ENCODE measurements at places on chromosomes 7 and 10.

DNA sequence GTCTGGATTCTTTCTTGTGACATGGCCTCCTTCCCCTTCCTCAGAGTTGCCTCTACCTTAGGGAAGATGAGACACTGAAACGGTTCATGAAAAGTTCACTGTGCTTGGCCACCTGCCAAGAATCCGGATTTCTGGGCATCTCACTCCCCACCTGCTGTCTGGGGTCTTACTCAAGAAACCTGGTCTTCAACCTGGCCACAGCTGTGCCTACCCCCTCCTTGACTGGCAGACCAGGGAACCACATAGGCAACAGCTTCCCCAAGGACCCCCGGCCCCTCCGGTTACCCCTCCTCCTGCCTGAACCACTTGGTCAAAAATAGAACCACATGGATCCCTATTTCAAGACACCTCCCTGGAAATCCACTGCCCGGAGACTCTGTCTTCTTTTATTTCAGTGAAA, 58.7 kb upstream of the NANOS1 start:
- DNase-seq = no peak

- DNase-seq = no peak
Observed at GRCh38 chr10:97071496-97071895, 114.3 kb downstream of the SLIT1 start.

GRCh38 chr7:45021604-45022296, 21.7 kb downstream of the CCM2 start:
- peak; percentile 45 for DNase-seq

DNA sequence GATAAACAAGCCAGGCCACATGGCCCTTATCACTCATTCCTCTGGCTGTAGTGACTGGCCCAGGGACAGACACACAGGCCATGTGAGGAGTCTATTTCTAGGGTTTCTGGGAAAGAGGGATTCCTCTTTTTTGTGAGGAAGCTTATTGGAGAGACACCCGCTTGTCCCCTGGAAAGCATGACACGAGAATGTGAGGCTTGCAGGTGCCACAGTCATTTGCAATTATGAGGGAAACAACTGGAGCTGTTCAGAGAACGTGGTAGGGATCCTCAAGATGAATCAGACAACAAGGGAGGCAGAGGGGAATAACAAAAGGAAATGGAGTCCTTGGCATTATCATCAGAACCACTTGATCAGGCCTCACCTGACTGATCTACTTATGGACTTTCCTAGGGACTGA, 64.5 kb downstream of the ADCYAP1R1 start:
- DNase-seq = no peak

DNA sequence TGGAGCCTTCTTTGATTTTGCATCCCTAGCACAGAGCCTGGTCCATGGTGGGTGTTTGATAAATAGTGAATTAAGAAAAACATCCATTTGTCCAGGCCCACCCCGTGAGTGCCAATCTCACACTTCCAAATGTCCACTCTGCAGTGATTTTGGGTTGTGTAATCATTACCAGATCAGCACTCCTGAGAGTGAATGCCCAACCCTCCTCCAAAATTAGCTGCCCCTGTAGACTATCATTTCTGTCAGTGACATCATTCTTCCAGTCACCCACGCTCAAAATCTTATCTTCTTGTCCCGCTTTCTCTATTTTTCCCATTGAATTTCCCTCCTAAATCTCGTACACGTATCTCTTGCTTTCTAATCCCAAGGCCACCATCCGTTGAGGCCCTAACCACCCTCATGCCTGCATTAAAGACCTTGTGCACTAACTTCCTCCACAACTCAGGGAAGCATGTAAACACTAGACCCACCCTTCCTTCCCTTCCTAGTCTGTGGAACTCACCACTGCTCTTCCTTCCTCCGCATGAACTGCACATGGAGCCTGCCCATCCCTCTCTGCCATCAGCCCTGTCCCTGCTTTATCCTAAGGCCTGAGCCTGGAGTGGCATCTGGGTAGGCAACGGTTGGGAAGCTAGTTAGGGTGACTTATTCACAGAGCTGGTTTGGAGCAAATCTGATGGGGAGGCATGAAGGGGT, 32.8 kb downstream of the PIK3AP1 start:
- no peak for DNase-seq

- no peak for DNase-seq
Observed at GRCh38 chr10:95329296-95329695, 38.5 kb upstream of the PDLIM1 start.

DNA sequence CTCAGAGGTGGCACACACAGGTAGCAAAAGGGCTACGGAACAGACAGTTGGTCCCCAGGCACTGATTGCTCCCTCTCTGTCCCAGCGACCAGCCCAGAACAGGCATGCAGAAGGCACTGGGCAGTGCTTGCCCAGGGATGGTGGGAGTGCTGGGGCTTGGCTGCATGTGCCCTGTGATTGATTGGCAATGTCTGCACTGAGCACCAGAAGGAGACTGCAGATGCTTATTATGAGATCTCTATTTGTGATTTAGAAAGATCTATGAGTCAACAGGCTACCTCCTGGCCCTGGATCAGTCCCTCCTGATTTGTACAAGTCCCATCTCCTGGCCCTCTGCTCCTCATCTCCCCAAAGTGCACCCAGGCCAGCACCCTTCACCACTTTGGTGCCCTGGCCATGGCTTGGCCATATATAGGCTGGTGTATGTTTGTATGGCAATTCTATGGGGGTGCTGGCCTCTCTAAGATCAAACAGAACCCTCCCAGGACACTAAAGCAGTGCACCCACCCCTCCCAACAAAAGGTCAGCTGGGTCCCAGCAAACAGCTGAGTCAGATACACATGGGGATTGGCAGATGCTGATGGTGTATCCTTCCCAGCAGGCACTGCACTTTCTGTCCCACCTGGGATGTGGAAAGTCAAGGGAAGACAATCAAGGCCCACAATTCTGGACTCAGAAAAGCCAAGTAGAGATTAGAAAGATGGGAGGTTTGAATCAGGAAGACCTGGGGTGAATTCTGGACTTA, 30.9 kb downstream of the CAMK2B start:
- DNase-seq = no peak

- DNase-seq = no peak
Observed at GRCh38 chr10:29877793-29878491, 181.4 kb downstream of the JCAD start.

- no peak for DNase-seq
Observed at GRCh38 chr10:115985786-115986185, 287.2 kb downstream of the GFRA1 start.

DNA sequence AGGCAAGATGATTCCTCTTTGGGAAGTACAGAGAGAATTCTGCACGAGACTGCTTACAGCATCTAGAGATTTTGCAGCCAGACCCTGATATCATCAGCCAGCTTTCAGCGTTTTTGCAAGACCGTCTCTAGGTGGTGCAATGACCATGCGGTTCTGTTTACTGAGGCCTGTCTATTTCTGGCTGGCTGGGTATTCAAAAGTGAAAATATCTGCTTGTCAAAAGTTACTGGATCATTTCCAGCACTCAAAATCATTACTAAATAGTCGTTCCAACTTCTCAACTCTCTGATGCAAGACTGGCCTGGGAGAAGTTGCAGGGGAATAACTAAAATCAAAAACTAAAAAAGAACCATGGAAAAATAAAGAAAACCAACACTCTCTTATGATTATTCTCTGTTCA, 240.1 kb downstream of the ELMO1 start:
- peak; percentile 54 for DNase-seq

GRCh38 chr10:71035511-71036296, 147.3 kb upstream of the PCBD1 start:
- DNase-seq = no peak

DNA sequence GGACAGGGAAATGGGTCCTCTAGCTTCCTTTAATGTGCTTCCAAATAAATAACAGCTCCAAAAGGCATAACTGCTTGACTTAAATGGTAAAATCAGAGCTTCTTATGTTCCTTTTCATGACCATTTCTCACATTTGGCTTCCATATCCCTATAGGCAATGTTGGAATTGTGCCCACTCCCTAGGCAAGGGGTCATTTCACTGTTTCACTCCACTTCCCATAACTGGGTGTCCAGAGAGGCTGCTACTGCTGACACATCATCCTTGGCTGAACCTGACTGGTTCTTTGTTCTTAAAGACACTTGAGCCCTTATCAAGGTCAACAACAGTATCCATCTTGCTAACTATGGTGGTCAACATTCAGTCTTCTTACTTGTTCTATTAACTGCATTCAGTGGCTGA, 37.1 kb downstream of the PRTFDC1 start:
- peak; percentile 23 for DNase-seq

- DNase-seq = no peak
Observed at GRCh38 chr7:41570766-41571165, 132.1 kb downstream of the INHBA start.

GRCh38 chr7:110867771-110868170, 223.2 kb upstream of the LRRN3 start:
- DNase-seq = no peak

- DNase-seq = no peak
Observed at GRCh38 chr10:74642901-74643595, 183.4 kb upstream of the KAT6B start.

- no peak for DNase-seq
Observed at GRCh38 chr10:13767676-13768178, 181.0 kb downstream of the PRPF18 start.

DNA sequence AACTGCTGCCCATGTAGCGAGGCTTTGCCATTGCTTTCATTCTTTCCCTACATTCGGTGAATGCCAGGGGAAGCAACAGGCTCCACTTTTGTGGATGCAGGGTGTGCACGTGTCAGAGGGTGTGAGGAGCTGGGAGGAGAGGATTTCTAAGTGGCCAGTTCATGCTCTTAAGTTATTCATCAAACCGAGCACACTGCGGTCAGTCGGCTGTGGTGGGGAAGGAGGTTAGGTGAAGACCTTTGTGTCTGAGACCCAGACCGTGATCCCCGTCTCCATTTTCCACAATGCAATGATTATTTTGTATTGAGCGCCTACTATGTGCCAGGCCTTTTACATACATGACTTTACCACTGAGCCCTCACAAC, 438.6 kb upstream of the GALNT17 start:
- DNase-seq = no peak

DNA sequence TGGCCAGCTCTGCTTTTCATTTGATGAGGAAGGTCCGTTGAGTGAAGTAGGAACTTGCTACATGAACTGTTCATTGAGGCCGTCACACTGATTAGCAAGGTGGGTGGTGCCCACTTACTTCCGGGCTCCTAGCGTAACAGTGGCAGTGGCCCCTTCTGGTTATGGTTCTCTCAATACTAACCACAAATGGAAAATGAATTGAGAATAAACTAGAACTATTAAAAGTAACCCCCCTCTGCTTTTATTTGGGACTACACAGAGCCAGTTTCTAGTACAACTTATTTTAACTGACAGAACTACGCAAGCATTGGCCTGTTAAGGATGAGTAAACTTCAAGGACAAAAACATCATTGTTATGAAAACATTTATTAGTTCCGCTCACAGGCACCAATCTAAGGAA, 519.1 kb downstream of the INHBA start:
- no peak for DNase-seq

- DNase-seq = no peak
Observed at GRCh38 chr10:100174699-100175677, 10.8 kb downstream of the ERLIN1 start.
